ENCODE measurements at places on chromosomes 11 and 22. TPM values are rescaled to one million over a fixed set of nuclear protein-coding genes. Genes with fewer than 3 reads are reported as not detected.

- no peak for DNase-seq
These were observed 16.6 kb downstream of the DERL3 start for GRCh38 chr22:23822101-23822671.

DNA sequence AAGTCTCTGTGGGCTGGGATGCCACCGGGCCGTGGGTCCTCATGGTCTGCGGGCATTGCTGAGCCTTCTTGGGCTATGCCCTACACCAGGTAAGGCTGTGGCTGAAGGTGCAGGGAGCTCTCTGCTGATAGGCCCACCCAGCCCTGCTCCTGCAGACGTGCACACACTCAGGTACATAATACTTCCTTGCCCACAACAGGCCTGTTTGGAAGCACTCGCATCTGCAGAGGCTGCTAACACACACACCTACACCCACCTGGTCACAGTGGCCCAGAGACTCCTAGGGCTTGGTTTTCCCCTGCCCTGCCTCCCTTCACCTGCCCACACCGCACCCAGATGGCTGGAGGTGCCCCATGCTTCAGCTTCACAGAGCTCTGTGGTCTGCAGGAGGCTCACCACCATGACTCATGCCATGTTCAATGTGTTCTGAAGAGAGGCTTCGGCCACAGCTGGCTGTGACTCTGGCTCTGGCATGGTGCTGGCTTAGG lies 72.8 kb upstream of the KCNQ1OT1 start:
- DNase-seq = no peak

GRCh38 chr11:57484141-57484710 lies 23.9 kb downstream of the RTN4RL2 start:
- no peak for DNase-seq

- no peak for DNase-seq
These were observed 5.7 kb downstream of the CTSD start for GRCh38 chr11:1757861-1758610.

GRCh38 chr11:16958833-16959232 lies 55.4 kb downstream of the PLEKHA7 start:
- no peak for DNase-seq

OR56A1 gene
- not detected for polyA plus RNA-seq

EFEMP2 gene
- 96.3 TPM for polyA plus RNA-seq

DNA sequence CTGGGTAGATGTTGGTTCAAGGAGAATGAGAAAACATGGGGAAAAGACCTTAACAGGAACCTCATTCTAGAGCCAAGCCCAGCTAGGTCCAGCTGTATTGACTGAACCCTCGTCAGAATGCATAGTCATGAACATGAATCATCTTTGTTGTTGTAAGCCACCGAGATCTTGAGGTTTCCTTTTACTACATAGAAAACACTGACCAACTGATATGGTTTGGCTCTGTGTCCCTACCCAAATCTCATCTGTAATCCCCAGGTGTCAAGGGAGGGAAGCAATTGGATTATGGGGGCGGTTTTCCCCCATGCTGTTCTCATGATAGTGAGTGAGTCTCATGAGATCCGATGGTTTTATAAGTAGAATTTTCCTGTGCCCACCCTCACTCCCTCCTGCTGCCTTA lies 19.4 kb upstream of the PHOX2A start:
- DNase-seq = no peak

DNA sequence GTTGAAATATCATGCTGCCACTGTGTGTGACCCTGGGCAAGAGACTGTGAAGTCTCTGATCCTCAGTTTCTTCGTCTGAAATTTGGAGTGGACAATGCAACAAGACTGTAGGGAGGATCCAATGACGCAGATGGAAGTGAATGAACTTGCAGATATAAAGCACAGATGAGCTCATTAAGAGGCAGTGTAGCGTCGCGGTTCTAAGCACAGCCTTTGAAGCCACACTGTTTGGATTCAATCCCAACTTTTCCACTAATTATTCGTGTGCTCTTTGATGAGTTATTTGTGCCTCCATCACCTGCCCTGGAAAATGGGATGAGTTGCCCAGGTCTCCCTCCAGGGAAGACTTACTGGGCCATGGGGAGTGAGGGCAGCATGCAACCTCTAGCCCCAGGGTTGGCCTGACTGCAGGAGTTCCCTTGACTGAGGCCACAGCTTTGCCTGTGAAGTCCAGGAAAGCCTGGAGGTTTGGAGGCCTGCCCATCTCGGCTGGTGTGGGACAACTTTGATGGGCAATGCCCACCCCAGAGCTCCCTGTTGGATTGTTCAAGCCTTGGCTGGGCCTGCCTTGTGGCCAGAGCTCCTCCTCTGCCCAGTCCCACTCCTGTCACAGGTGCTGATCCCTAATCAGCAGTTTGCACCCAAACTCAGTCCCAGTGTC lies 266.0 kb upstream of the B3GAT1 start:
- DNase-seq = no peak

DNA sequence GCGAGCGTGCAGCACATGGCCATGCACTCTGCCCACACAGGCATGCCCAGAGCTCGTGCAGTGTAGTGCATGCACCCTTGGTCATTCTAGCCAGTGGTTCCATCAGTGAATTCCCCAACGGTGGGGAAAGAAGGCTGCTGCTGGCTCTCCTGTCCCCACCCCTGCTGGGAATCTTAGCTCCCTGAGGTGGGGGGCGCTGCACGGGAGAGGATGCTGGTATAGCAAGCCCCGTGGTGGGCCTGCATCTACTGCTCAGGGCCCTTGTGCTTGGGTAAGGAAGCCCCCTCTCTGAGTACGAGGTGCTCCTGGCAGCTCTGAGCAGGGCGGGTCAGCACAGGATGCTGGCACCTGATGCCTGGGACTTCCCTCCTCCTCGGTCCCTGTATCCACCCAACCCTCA lies 18.5 kb upstream of the BAIAP2L2 start:
- no peak for DNase-seq

DNA sequence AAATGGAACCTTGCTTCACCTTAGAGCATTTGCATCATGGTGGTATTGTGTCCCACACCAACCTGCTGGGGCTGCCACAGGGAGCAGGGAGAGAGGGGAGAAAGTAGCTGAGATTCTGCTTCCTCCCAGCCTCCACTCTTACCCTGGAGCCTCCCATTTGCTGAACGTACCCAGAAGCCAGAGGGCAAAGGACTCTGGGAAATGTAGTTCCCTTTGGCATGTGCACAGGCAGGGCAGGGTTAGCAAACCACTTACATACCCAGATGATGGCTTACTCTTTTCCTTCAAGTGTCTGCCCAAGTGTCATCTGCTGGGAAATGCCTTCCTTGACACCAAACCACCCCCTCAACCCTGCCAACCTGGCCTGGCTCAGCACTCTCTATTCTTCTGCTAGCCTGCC lies 16.9 kb downstream of the SMIM38 start:
- no peak for DNase-seq

GALNT18 gene
- polyA plus RNA-seq = 25.5 TPM

DNA sequence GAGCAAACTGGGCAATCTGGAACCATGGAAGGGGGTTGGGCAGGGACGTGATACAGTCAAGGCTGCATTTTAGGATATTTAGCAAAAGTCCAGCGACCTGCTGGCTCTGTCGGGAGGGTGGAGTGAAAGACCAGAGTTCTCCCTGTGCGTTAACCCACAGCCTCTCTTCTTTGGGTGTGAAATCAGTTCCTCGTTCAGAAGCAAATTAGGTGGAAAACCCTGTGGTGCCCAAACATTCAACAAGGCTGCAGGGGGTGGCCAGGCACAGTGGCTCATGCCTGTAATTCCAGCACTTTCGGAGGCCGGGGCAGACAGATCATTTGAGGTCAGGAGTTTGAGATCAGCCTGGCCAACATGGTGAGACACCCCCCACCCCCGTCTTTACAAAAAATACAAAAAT lies 5.9 kb downstream of the TMEM151A start:
- no peak for DNase-seq

DNA sequence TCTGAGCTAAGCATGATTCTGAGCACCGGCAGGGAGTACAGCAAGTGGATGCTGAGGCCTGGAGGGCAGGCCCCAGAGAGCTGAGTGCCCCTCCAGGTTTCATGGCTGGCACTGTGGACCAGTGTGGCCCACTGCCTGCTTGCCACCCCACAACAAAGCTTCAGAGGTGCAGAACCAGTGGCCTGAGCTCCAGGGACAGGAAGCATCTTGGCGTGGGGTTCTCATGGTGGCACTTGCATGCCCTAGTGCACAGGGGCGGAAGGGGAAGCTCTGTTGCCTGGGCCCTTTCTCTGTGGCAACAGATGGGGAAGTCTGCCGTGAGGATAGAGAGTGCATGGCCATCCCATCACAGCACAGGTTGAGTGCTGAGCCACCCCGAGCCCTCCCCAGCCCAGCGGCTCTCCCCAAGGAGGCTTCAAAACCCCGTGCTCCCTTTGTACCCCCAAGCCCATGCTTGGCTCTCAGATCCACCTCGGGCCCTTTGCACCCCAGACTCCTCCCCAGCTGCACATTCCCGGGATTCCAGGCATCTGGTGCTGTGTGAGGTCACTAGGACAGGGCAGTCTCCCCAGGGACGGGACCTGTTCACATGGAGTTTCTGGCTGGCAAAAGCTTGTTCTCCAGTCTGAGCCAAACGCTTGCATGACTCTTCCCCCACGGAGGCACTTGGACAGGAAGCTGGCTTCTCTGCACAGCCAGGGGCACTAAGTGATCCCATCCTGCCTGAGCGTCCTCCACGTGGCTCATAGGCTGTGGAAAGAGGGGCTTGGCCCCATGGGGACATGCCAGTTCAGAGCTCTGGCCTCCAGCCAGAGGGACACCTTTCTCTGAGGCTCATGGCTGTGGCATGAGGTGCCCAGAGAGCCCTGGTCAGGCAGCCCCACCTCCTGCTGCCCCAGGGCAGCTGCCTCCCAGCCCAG lies 4.2 kb downstream of the SLC25A1 start:
- DNase-seq = no peak

IGLL1 gene
- 0.98 TPM for polyA plus RNA-seq

GRCh38 chr11:93279851-93280347 lies 50.6 kb upstream of the DEUP1 start:
- DNase-seq = peak; percentile 51

GRCh38 chr11:64916040-64916774 lies 802 bp downstream of the ATG2A start:
- no peak for DNase-seq
